ENCODE measurements at places on chromosomes 6 and 20.

GRCh38 chr20:22931653-22932608 lies 103.2 kb upstream of the SSTR4 start:
- DNase-seq, result no peak

- no peak for DNase-seq
Measured at GRCh38 chr6:4397307-4397706, 261.9 kb upstream of the ECI2 start.

- no peak for DNase-seq
Measured at GRCh38 chr20:58023346-58023745, 205.1 kb downstream of the ANKRD60 start.

GRCh38 chr6:141165002-141165665 lies 967.6 kb upstream of the GJE1 start:
- no peak for DNase-seq

DNA sequence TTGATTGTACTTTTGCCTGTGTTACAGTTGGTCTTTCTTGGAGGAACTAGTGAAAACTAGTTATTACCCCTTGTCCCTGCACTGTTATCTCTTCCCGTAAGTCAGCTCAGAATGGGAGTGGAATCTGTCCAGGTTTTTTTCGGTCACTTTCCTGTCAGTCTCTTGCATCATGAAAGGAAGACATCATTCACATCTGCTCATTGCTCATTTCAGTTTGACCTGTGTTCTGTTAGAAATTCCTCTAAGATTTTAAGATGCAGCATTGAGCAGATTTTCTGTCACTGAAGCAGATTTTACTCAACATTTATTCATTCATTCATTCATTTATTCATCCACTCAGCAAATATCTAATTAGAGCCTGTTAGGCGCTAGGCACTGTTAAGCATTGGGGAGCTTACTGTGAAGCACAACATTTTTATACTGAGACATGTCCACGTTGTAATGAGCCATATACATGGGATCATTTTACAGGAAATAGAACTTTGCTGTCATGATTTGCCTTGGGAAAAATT lies 33.1 kb upstream of the HINT3 start:
- DNase-seq, result no peak

- no peak for DNase-seq
Measured at GRCh38 chr6:168180548-168181011, 101.6 kb upstream of the FRMD1 start.

Measured in smooth muscle cell of the brain vasculature (primary cell).